ENCODE measurements at places on chromosomes 3 and 15.
A peak's percentile ranks its signal among the peaks of the same experiment; 100 is the strongest.

DNA sequence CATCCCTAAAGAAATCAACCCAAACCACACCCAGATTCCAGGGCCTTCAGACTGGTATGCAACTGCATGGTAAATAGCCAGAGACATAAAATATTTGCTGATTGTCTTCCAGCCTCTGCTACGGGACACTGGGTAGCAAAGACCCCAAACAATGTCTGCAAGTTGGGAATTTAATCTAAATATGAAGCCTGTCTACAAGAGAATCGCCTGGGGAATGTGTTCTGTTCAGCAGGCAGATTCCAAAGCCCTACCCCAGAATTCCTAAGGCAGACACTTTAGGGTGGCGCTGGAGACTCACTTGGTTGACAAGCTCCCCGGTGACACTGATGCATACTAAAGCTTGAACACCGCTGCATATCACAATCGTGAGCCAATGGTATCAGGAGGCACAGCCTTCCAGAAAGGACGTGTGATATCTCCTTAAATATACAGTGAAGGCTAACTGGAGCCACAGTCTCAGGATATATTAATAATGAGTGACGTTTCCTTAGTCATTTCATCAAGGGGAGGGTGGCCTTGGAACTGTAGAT is 684.1 kb downstream of the NTRK3 start:
- DNase-seq = no peak

DNA sequence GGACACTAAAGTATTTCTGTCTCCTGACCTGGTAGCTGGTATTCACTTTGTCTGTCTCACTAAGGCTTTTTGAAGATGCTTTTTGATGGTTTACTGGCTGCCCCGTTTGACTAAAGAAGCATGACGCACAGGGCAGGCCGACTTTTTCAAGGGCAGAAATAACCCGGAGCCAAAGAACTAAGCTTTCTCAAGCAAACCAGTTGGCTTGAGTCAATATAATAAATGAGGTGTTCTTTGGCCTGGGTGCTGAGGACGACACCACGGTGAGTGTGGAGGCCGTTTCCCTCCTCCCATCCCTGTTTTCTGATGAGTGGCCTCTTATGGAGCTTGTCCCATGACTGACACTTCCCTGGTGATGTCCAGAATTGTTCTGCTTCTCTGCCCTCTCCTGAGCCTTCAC is 220.9 kb downstream of the ITPR1 start:
- no peak for DNase-seq

GRCh38 chr3:57956119-57956832 is 51.9 kb upstream of the FLNB start:
- no peak for DNase-seq

DNA sequence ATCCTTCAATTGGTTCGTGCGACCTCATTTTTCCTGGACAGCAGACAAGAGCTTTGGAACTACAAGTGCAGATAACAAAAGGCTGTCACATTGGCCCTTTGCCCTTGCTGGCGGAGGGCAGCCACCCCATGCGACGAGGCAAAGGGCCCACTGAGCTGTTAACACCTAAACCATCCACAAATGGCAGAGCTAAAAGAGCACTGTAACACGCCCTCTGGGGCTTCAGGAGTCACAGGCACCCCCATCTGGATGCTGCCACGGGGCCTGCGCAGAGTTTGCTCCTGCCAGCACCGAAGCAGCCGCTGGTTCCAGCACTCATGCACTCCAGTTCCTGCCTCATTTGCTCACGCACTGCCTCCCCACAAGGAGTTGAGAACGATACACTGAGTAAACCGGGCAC is 524.9 kb downstream of the ZNF385D start:
- no peak for DNase-seq

DNA sequence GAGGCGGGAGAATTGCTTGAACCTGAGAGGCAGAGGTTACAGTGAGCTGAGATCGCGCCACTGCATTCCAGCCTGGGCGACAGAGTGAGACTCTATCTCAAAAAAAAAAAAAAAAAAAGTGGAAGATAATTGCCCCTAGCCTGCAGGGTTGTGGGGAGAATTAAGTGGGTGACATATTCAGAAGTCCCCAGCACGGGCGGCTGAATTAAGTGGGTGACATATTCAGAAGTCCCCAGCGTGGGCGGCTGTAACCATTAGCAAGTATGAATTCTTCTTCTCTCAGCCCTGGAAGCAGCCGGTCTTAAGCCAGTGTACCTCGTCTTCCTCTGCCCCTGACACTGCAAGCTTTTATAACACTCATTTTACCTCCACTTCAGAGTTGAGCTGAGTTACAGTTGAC is 44.7 kb downstream of the FBLN2 start:
- no peak for DNase-seq

DNA sequence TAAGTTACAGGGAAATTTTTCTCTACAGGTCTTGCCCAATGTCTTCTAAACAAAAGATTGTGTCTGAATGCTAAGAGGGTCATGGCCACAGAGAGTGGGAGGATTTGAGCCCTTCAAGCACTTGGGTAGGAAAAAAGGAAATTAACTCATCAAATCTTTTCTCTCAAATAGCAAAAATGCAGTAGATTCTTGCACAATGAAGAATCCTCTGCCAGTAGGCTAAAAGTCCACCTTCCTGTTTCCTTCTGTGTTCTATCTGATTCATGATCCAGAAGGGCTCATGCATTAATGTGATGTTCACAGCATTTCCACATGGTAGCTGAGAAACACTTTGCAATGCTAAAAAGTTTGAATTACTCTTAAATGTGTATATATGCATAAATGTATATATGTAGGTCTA is 177.1 kb downstream of the CD47 start:
- DNase-seq = no peak

DNA sequence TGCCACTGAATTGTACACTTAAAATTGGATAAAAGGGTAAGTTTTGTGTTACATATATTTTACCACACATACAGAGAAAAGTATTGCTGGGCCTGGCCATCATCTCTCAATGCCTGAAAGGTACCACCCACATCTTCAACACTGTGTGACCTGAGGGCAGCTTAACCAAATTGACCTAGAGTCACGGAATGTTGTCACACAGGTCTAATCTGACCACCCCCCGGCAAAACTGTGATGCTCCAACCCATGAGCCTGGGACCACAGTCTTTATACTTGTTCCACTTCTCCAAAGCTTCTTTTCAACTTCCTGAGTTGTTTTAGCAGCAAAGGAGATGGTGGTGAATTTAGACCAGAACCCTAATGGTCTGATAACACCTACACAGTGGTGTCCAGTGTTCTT is 210.3 kb upstream of the TPM1 start:
- no peak for DNase-seq

DNA sequence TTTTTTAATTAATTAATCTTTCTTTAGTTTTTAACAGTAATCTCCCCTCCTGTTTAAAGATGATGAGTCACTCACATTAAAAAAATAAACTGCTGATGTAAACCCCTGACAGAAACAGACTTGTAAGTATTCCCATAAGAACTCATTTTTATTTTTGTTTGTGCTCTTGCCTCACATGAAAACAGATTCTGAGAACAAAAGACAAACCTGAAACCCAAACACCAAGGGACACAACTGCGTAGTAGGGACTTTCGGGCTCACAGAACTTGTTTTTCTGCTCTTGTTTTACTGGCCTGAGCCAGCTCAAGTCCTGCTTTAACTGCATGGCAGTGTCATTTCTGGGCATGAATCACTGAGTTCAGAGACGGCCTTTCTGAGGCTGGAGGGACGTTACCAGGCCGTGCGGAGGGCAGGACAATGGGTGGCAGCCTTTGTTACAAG is 600.8 kb downstream of the FOXP1 start:
- DNase-seq = peak; percentile 4

DNA sequence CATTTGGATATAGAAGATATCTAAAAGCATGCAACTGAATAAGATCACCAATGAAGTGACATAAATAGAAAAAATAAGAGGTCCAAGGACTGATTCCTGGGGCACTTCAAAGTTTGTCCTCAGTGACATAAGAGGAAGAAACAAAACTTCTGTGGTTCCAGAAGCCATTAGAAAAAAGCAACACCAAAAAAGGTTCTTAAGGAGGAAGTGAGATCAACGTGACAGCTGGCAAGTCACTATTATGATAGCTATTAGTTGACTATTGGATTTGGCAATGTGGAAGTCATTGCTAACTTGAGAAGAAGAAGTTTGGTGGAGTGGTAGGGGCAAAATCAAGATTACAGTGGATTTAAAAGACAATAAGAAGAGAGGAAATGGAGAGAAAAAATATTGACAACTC is 1098.3 kb downstream of the NAALADL2 start:
- no peak for DNase-seq

DNA sequence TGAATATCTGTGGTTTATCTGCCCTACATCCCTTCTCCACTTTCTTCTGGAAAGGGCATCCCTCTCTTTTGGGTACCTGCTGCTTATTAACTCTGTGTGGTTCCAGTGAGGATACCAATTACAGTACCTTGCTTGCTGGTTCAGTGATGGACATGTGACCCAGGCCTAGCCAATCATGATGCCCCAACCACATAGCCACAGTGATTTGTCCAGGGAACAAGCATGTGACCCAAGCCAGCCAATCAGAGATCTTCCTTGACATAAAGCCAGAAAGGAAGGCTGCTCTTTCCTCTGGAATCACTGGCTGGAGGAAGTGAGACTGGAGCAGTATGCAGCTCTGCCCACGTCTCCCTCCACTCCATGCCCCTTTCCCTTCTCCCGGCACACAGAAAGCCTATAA is 10.9 kb upstream of the TMEM158 start:
- DNase-seq = no peak

DNA sequence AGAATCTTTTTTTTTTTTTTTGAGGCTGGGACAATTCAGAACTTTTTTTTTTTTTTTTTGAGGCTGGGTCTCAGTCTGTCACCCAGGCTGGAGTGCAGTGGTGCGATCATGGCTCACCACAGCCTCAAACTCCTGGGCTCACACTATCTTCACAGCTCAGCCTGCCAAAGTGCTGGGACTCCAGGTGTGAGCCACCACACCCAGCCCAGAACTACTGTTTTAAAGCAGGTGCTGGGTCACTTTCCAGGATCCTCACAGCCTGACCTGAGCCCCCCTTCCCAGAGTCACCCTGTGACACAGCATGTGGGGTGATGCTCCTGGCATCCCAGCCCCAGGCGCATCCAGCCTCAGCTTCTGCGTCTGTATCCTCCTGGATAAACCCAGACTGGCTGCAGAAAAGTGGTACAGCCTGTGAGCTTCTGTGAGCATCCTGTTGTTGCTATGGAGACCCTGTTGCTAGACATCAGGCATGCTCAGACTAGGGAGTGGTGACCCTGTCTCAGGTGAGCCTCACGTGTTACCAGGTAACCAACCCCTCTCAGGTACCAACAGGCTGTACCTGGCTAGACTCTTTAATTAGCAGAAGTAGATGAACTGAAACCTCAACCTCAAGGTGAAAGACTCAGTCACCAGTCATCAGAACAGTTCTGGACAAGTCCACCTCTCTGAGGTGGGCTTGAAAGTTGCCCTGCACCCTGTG is 15.0 kb downstream of the KLF13 start:
- no peak for DNase-seq

GRCh38 chr15:64930778-64931371 is 19.2 kb downstream of the ANKDD1A start:
- DNase-seq = no peak

DNA sequence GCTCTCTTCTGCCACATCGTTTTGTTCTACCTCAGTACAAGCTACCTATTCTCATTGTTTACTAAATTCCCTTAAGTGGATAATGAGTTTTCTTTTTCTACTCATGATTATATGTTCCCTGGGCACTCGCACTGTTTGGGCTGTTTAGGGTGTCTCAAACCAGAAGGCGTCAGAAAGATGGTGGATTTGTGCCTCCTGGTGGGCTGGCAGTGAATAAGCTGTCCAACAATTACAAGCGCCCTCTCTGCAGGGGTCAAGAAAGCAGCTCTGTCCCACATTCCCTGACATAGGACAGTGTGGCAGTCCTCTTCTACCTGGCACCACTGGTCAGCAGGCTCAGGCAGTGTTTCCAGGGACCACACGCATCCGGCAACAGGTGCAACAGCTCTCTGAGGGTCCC is 173.4 kb upstream of the PPP2R3A start:
- DNase-seq = no peak

- DNase-seq = no peak
Observed at GRCh38 chr3:112627419-112627818, 13.5 kb downstream of the CCDC80 start.

GRCh38 chr3:56903231-56903782 is 101.6 kb upstream of the ARHGEF3 start:
- no peak for DNase-seq

DNA sequence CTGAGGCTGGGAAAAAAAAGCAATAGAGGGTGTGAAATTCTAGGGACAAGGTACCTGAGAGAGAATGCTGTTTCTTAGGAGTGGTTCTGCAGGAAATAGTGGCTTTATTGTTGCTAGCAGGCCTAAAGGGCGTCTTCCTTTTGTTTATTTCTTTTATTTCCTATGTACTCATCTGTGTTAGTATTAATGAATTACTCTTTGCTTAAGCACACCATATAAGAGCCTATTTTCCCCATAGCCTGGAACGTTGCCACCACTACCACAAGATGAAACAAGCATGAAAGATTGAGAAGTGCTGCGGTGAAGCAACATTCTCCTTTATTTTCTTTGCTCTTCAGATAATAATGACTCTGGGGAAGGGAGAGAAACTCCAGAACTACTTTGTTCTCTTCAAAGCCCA is 21.3 kb upstream of the GOLIM4 start:
- DNase-seq = no peak

- DNase-seq = no peak
Observed at GRCh38 chr3:39280571-39280970, 735 bp upstream of the CX3CR1 start.

DNA sequence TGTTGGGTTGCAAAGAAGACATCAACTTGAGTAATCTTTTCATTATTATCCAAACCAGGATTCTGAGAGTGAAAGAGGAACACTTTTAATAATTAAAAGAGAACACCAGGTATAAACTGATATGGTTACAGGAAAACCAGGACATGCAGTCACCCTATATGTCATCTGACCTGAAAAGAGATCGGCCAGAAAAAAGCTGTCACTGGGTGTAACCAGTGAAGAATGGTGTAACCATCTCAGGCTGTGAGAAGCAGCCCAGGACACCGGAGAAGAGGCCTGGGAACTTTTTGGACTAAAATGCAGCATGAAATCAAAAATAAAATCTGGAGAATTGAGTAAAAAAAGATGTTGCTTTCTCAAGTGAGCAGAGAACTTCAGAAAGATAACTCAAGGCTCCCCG is 10.1 kb upstream of the CCDC80 start:
- no peak for DNase-seq

GRCh38 chr3:197219619-197220018 is 78.8 kb downstream of the DLG1 start:
- no peak for DNase-seq

GRCh38 chr3:151814588-151814987 is 672 bp downstream of the AADAC start:
- no peak for DNase-seq

- DNase-seq = no peak
Observed at GRCh38 chr3:149640976-149641728, 16.7 kb downstream of the WWTR1 start.

GRCh38 chr15:87743562-87743961 is 513.0 kb downstream of the NTRK3 start:
- no peak for DNase-seq

- DNase-seq = no peak
Observed at GRCh38 chr3:128091586-128091985, 32.0 kb downstream of the RUVBL1 start.

All from stimulated activated CD8-positive, alpha-beta memory T cell treated with anti-CD3 and anti-CD28 coated beads, Interleukin-2, amount 100 ng/mL, for 48 hours (primary cell).